Activated CD8-positive, alpha-beta memory T cell treated with anti-CD3 and anti-CD28 coated beads for 1 hour (primary cell): ENCODE measurements at places on chromosomes 1 and 21.

DNA sequence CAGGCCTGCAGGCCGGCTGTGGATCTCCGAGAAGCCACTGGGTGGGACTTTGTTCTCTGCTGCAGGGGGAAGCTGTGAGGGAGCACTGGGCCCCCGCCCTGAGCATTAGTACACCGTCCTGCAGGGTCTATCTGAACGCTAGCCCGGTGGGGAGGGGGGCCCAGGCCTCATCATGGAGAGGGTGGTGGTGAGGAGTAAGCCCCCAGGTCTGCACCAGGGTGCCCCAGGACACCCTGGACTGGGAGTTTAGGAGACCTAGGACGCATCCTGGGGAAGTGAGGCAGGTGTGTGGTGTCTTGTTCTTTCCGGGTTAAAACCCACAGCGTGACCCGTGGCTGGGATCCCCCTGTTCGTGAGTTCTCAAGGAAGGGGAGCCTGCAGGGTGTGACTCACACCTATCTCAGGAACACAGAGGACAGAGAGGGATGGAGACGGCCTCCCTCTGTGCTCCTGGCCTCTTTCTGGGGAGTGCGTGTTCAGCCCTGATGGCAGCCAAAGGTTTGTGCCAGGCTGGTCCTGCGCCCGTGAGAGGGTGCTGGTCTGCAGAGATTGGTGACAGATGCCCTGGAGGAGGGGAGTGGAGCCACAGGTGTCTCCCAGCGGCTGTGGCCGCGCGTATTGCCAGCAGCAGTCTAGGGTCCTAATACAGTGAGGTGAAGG, 44.8 kb downstream of the AGPAT3 start:
- no peak for DNase-seq

DNA sequence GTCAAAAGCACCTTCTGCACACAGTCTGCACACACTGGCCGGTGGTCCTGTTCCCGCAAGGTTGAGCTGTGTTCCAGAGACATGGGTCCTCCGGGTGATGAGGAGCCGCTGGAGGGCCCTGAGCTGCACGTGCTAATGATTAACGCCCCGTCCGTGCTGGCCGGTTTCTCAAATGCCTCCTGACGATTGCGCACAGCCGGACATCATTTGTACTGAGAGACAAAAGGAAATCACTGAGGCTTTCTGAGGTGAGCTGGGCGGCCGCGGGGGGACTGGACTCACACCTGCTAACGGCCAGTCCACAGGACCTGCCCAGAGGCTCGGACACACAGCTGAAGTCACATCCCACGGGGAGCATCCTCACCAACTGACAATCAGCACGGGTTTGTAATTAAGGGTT, 29.2 kb downstream of the POFUT2 start:
- no peak for DNase-seq

DNA sequence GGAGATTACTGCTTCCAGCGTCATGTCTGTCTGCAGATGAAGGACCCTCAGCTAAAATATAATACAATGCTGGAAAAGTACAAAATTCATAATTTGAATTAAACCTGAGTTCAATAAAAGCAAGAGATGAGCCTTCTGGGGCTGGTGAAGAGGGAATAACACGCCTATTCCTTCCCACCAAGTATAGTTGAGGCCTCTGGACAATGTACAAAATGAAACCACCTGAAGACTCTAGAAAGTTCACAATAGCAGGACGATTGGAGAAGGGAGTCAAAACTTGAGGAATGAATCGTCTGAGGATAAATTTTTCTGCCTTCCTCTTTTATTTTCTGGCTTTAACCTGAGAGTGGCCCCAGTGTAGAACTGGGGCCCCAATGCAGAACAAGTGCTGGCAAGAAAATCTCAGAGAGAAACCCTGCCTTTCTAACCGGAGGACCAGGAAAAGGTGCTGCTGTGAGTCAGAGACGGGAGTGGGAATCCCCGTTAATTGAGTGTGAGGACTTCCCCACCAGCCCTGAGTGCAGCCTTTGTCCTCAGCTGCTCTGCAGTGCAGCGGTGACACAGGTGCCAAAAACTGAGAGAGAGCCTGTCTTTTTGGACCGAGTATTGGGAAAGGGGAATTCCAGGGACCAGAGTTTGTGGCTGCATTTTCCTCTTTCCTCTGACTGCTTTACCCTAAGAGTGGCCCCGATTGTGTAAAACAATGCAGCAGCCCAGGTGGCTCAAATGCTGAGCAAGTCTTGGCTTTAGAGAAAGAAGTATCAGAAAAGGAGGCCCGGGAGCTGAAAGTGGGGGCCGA, 264.9 kb downstream of the DYRK1A start:
- no peak for DNase-seq

DNA sequence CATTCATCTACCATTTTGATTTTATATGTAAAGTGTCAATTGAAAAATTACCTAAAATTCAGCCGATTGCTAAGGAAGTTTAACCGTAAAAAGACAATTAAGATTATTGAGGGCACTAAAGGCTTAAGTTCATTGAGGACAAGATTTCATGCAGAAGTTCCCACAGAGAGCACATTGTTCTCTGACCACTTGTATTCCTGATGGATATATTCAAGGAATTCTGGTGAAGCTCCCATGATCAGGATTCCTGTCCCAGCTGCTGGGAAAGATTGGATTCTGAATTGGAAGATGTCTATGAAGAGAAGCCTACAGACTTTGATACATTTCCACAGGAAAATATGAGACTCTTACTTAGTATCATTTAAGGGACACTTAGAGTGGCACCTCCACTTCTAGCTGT, 209.2 kb upstream of the KCTD3 start:
- no peak for DNase-seq

- DNase-seq, result no peak
Observed at GRCh38 chr1:221521686-221522085, 220.2 kb downstream of the DUSP10 start.

DNA sequence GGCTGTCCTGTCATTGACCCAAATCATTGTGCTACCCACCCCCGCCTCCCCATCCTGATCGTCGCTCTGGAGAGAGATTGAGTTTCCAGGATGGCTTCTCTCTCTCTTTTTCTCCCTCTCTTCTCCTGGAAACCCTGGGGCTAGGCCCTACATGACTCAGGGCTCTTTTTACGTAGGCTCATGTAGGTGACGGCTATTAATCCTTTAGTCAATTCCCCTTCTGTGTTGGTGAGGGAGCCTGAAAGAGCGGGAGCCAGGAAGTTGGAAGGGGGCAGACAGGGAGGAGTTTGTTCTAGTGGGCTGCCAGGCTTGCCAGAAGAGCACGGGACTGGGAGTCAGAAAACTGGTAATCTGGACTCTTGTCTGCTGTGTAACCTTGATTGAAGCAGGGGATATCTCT, 9.7 kb downstream of the ATP2B4 start:
- no peak for DNase-seq

DNA sequence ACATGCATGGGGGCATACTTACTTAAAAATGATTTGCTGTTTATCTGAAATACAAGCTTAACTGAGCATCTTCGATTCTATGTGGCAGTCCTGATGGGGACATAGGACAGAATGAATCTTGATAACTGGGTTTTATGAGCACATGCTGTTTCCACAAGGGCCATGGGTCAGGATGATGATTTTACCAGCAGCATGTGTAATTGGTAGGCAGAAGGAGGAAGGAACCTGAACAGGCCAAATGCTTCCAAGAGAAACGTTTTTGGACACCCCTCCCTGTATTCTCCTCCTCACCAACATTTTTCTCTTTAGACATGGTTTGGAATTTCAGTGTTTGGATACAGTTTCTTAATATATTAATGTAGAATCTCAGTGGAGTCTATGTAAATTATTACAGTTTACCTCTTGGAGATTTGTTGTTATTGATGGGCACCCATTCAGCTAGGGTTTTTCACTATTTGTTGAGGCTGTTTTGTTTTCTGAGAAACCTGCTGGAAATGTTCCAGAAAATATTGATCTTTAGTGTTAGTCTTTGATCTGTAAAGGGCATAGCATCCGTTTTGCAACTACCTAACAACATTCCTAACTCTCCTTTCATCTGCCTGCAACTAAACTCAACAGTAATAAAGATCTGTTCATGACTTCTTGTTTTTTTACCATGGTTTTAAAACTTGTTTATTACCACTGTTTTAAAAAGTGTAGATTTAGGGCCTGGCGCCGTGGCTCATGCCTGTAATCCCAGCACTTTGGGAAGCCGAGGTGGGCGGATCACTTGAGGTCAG, 42.0 kb downstream of the TBCE start:
- no peak for DNase-seq

DNA sequence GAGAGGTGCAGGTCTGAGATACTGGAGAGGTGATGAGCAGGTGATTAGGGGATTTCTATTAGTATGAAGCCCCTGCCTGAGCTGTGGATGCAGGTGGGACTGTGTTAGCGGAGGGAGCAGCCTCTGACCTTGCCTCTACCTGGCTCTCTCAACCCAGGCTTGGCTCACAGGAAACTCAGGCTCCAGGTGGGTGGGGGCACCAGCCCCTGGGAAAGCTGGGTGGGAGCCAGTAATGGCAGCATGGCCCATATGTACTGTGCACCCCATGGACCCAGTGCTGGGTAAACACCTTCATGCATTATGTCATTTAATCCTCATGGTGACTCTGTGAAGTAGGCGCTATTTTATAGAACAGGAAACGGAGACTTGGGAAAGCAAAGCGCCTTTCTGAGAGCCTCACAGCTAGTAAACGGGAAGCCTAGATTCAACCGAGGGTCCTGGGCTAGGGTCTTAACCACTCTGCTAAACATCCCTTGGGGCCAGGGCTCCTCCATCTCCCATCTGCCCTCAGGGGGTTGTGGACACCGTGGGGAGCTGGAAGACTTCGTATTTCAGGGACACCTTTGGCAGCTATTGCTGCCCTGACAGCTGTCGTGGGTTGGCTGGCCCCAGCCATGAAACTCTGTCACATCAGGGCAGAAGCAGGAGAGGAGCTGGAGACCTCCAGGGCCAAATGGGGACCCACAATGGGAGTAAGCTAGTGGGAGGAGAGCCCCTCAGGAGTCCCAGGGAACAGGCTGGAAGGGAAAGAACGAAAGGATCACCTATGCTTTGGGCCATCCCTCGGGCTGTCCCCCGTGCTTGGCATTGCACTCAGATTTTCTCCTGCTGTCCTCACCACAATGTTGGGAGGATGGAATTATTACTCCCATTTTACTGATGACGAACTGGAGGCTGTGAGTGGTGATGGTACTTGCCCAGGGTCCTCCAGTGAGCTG, 59.6 kb upstream of the CSF3R start:
- DNase-seq, result no peak

DNA sequence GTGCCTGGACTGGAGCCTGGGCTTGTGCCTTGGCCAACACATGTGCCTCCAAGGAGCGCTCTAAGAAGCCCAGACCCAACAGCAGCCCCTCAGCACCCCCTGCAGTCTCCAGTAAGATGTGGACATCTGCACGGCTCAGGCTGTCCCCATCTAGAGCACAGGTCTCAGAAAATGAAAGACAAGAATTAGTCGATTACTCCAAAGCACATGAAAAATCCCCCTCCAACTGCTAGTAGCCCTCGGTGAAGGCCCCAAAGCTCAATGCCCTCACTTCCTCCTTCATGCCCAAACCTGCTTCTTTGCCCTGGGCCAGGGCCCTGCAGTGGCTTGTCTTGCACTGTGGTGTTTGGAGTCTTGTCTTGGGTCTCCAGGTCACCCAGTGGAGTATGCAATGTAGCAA, 21.9 kb upstream of the ERO1B start:
- DNase-seq, result no peak

DNA sequence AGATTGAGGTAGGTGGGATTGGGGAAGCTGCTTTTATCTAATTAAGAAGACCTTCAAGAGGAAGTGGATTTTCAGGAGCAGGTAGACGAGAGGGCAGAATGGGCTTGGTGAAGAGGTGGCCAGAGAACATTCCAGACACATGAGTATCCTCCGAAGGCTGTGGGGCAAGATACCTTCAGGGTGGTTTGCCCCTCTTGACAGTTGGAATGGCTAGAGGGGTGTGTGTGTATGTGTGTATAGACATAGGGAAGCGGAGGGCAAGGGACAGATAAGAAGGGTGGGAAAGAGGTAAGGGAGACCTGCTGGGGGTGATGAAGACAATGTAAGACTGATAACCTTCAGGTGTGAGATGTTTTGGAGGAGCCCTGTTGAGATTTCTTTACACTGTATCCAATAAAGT, 46.8 kb upstream of the TSPAN2 start:
- no peak for DNase-seq

DNA sequence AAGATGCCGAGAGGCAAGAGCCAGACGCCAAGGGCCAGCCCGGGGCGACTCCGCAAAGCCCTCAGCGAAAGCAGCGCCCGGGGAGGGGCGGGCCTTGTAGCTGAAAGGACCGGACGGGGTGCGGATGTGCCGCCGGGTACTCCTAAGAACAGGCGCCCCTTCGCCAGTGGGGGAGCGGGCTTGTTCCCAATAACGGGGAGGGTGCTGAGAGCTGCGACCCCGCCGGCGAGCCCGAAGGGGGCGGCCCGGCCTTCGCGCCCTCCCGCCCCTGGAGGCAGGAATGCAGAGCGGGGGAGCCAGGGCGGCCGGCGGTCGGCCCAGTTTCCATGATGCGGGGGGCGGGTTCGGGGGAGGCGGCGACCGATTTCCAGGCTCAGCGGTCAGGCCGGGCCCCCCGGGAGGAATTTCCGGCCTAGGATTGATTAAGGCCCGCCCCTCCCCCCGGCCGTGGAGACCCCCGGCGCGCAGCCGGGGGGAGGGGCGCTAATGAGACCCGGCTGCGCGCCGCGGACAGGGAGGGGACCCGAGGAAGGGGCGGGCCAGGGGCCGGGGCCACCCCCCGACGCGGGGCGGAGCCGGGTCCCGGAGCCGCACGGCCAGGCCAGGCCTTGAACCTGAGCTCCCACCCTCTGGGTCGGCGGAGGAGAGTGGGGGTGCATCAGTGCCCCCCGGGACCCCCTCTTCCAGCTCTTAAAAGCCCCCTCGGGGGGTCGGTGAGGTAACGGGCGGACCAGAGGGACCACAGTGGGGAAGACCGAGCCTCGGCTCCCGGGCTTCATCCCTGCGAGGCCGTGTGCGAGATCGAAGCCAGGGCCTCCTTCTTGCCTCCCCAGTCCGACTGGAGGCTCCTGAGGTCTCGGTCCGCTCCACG, 898 bp upstream of the TMEM200B start:
- no peak for DNase-seq

- DNase-seq, result no peak
Observed at GRCh38 chr21:43918385-43918947, 53.4 kb downstream of the AGPAT3 start.

- no peak for DNase-seq
Observed at GRCh38 chr1:28853093-28853742, 41.2 kb downstream of the OPRD1 start.

- no peak for DNase-seq
Observed at GRCh38 chr1:77459881-77460280, 178.1 kb downstream of the AK5 start.
